ENCODE measurements at places on chromosomes 5 and 9. TPM values are rescaled to one million over a fixed set of nuclear protein-coding genes. Genes with fewer than 3 reads are reported as not detected.

The FREM1 gene
- total RNA-seq, result 6.8 TPM

The GRAMD2B gene
- 21.0 TPM for total RNA-seq

The CER1 gene
- not detected for total RNA-seq

The CATSPER3 gene
- total RNA-seq, result 0.43 TPM

The C5orf58 gene
- not detected for total RNA-seq

The EXOSC3 gene
- 18.3 TPM for total RNA-seq

The C9orf152 gene
- total RNA-seq, result not detected

The ARSI gene
- total RNA-seq, result 1.9 TPM

The GLRA1 gene
- not detected for total RNA-seq

The TENT4A gene
- total RNA-seq, result 20.8 TPM

GRCh38 chr5:20590356-20590755 lies 602.4 kb upstream of the CDH18 start:
- DNase-seq, result no peak

- DNase-seq, result no peak
These were observed 213.7 kb downstream of the NXNL2 start for GRCh38 chr9:88748566-88749261.

GRCh38 chr9:128073253-128073886 lies 5.3 kb downstream of the SLC25A25 start:
- DNase-seq, result no peak

GRCh38 chr5:117881426-117882230 lies 1106.7 kb downstream of the DTWD2 start:
- DNase-seq, result no peak

DNA sequence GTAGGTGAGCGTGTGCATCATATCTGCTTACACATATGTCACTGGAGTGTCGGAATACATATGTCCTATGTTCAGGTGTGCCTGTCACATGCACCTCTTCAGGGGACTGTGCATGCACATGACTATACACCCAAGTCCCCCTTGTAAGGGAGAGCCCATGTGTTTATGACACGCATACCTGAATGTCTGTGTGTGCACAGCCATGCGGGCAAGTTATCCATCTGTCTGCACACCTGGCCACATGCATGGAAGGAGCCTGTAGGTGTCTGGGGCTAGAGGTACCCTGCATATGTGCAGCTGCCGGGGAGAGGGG lies 622 bp upstream of the RGS14 start:
- no peak for DNase-seq

DNA sequence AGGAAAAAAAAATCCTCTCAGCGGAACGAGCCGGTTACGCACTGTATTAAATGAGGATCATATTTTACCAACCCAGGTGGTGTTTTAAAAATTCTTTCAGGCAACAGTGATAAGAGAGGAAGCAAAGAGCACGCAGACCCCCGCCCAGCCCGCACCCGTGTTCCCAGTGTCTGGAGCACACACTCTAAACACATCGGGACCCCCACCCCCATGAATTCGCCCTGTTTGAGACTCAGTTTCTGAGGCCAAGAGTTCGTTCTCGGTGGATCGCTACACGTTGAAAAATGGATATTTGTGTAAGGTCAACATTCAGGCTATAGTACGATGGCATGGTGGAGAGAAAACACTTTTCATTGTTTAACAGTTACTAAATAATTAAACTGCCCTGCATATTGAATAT lies 196.3 kb downstream of the MEF2C start:
- DNase-seq, result no peak

GRCh38 chr5:31347552-31347905 lies 154.0 kb downstream of the CDH6 start:
- DNase-seq, result no peak

- DNase-seq, result no peak
These were observed 112.5 kb downstream of the SLC25A46 start for GRCh38 chr5:110851357-110851756.

DNA sequence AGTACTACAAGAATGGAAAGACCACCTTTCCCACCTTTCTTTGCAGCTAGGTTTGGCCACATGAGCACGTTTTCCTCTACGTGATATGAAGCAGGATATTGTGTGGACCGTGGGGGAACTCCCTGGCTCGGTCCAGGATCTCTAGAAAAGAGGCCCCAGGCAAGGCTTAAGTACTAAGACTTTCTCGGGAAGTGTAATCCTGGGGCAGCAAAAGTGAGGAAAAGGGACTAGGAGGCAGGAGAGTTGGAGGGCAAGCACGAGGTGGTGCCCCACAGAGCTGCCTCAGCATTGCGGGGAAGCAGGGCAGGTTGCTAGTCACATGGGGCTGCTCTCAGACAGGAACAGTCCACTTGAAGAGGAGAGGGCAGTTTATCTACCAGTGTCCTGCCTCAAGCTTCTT lies 235.1 kb downstream of the GADD45G start:
- DNase-seq, result no peak

GRCh38 chr9:132210472-132211145 lies 48.8 kb downstream of the NTNG2 start:
- DNase-seq, result no peak

DNA sequence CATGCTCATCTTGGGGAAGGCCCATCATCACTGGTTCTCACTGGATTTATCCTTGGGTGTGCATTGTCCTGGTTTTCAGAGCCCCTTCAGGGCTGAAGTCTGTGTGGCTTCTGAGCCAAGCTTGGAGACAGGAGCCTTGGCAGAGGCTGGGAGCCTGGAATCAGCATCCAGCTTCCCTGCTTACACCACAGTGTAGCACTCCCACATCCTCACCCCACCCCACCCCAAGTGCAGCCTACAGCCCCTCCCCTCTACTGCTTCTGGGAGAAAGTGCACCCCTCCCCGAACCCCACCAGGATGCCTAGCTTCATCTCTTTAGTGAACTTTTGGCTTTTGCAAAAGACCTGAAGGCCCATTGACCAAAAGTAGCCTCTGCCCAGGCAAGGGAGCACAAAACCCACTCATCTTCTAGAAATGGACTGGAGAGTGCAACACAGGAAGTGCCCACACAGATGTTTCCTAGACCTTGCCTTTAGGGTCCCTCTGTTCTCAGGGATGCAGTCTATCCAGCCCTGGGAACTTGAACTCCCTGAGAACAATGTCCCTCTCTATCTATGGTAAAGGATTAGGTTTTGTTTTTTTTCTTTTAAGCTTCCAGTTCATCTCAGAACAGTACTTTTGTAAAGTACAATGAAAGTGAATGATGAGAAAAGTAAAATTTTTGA lies 189.7 kb downstream of the PALM2AKAP2 start:
- no peak for DNase-seq

DNA sequence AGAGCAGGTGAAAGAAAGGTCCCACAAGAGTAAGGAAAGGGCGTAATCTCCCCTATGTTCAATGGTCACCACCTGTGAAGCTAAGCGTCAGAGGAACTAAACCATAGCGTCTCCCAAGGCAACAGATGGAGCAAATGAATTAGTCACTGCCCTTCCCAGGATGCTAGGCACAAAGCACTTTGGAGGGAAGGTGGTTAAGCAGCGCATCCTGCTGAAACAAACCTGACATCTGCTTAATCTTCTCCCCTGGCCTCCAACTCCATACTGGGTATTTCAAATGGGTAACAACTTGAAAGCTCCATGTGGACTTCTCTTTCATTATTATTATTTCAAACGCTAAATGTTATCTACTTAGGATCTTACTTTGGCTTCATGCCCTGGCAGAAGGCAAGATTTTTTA lies 227.3 kb downstream of the MLLT3 start:
- DNase-seq, result no peak

- no peak for DNase-seq
These were observed 65.5 kb downstream of the MCTP1 start for GRCh38 chr5:95219411-95219810.

DNA sequence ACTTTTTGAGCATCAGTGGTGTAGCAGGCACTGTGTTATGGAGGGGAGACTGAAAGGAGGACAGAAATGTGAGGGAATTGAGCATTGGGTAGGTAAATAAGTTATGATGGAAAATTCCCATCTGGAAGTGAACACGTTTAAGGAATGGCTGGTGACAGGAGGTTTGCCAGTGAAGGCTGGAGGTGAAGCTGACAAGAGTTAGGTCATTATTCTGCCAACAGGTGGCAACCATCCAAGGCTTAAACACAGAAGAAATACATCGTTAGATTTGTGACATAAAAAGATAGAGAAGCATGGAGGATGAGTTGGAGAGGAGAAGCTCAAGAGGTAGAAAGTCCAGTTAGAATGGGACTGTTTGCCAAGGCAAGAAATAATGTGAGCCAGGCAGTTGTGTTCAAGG lies 455.3 kb upstream of the SGCD start:
- no peak for DNase-seq

GRCh38 chr5:7930011-7930410 lies 61.1 kb downstream of the MTRR start:
- DNase-seq, result no peak

- DNase-seq, result peak; percentile 46
These were observed 49.8 kb upstream of the OLFM1 start for GRCh38 chr9:135037521-135038250.

DNA sequence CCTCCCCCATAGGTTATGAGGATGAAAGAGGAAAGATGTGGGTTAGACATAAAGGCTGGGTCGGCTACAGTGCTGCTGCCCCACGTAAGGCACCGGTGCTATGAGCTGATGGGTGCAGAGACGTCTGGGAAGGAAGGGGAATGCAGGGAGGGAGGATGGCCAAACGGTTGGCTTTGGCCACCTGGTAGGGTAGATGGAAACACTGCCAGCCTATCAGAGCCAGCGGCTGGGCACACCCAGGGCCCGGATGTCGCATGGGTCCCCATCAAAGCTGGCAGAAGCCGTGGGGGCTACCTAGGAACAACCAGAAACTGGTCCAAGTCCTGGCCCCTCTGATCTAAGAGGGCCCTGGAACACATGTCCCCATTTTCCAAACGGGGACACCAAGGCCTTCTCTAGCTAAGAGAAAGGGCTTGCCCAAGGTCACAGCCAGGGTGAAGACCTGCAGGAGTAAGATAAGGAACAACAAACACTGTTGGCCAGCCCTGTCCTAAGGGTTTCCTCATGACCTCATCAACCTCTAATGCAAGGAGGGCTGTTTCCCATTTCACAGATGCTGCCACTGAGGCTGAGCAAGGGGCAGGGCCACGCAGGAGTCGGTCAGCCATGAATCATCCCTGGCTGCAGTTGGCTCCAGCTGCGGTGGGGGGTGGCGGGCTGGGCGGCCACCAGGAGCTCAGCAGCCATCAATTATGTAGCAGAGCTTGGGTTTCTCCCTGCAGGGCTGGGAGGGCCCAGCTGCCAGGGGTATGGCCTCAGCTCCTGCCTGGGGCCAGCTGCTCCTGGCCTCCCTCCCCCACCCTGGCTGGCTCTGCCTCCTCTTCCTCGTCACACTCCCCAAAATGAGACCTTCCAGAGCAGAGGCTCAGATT lies 4.9 kb downstream of the SH3GLB2 start:
- DNase-seq, result peak; percentile 86

DNA sequence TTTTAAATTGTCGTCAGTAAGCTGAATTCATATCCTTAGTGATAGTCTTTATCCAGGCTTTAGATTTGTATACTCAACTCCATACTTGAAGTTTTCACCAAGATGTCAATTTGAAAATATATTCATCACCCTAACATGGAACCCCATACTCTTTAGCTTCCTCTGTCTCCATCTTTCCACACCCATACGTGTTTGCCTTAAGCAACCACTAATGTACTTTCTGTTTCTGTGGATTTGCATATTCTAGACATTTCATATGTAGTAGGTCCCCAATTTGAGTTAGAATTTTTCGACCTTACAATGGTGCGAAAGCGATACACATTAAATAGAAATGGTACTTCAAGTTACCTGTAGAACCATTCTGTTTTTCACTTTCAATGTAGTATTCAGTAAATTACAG lies 65.2 kb downstream of the NSD1 start:
- no peak for DNase-seq

DNA sequence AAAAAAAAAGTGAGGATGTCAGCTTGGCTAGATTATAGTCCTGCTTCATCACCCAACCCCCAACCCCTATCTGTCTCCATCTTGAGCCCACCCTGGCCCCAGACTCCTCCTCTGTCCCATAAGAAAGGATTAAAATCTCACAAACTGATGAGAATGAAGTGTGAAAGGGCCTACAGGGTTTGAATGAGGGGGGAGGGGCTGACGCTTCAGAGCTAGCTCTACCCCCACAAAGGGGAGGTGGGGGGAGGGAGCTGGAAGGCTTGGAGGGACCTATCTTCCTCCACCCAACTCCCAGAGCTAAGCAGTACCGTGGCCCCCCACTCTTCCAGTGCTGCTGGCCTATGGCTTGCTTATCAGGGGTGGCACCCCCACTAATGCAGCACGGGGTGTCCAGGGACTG lies 43.7 kb upstream of the HAND1 start:
- DNase-seq, result no peak
